Breast epithelium (tissue), 4 donors: ENCODE measurements at places on chromosomes 3 and 15. TPM values are rescaled to one million over a fixed set of nuclear protein-coding genes. Genes with fewer than 3 reads are reported as not detected.

- no peaks in the 10 kb centered on the region for H3K4me1 ChIP-seq
- H3K36me3 ChIP-seq = no peaks in the 10 kb centered on the region
- no peak overlapping the region for H3K4me3 ChIP-seq
- no peak overlapping the region for H3K27ac ChIP-seq
Measured at GRCh38 chr3:5735896-5736295, 548.4 kb downstream of the EDEM1 start.

- H3K4me1 ChIP-seq = no peaks in the 10 kb centered on the region
- no peaks in the 10 kb centered on the region for H3K27me3 ChIP-seq
- H3K4me3 ChIP-seq = no peak overlapping the region
- no peak for DNase-seq
Measured at GRCh38 chr3:4600493-4600892, 107.3 kb downstream of the ITPR1 start.

DNA sequence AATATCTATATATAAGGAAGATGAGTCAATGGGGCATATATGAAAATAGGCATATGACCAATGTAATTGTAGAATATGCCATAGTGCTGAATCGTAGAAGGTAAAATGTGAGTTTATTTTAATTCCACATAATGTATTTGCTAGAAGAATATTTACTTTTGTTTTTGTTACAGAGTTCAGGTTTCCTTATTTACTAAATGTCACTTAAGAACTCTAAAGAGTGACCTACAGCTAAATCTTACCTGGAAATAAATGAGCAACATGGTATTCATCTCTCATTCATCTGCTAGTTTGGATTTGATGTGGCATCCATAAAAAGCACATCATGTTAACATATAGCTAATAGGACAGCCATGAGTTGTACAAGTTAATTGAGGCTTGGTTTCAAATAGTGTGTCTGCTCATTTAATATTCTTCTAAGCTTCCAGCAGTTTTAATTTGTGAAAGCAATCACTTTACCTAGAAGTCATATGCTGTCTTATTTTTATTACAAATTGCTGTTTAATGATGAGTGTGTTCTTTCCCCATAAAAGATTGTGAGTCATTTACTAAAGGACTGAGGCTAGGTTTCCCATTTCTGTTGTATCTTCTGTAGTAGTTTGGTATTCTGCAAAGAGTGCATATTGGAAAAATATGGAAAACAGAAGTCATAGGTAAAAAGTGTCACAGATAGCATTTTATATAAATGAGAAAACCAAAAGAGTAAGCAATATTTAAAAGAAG lies 222.1 kb upstream of the POU1F1 start:
- H3K36me3 ChIP-seq = no peaks in the 10 kb centered on the region
- no peaks in the 10 kb centered on the region for H3K4me1 ChIP-seq
- no peak for DNase-seq
- H3K4me3 ChIP-seq = no peak overlapping the region
- H3K27ac ChIP-seq = no peak overlapping the region
- H3K27me3 ChIP-seq = no peaks in the 10 kb centered on the region

- H3K27ac ChIP-seq = no peak overlapping the region
- no peaks in the 10 kb centered on the region for H3K36me3 ChIP-seq
- H3K4me3 ChIP-seq = no peak overlapping the region
- no peak for DNase-seq
- H3K4me1 ChIP-seq = no peaks in the 10 kb centered on the region
Measured at GRCh38 chr3:178202194-178202593, 334.0 kb upstream of the KCNMB2 start.

DNA sequence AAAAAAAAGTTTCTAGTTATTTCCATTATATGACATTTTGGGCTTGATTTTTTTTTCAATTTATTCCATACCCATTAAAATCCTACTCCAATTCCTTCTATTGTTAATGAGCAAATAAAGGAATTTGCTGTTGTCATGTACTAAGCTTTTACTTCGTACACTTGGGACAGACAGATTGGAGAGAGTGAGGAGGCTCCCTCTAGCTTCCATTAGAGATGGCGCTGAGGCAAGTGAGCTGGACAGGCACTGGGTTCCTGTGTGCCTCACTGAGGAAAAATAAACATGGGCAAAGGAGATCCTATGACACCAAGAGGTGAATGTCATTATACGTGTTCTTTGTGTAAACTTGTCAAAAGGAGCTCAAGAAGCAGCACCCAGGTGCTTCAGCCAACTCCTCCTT lies 441.1 kb upstream of the MDFIC2 start:
- no peak for DNase-seq
- H3K27ac ChIP-seq = no peak overlapping the region
- H3K4me3 ChIP-seq = no peak overlapping the region
- no peaks in the 10 kb centered on the region for H3K4me1 ChIP-seq
- H3K27me3 ChIP-seq = no peaks in the 10 kb centered on the region

GRCh38 chr3:122929188-122930062 lies 98.1 kb downstream of the SEMA5B start:
- no peak overlapping the region for H3K4me3 ChIP-seq
- no peaks in the 10 kb centered on the region for H3K4me1 ChIP-seq
- H3K27me3 ChIP-seq = no peaks in the 10 kb centered on the region
- no peak overlapping the region for H3K27ac ChIP-seq
- no peaks in the 10 kb centered on the region for H3K36me3 ChIP-seq

DNA sequence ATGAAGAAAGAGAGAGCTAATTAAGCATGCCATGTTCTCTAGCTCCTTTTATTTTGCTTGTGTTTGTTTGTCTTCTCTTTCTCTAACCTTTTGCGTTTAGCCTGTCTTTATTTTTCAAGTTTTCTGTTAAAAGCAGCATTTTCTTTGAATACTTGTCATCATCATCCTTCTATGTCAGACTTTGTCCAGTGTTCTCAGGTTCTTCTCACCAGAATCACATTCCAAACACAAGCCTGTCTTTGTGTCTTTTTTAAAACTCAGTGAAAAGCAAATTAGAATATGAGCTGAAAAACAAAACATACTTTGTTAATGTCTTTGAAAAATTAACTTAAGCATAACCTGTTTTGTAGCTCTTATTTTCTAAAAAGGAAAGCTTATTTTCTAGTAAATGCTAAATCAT lies 62.4 kb downstream of the LEKR1 start:
- no peaks in the 10 kb centered on the region for H3K36me3 ChIP-seq
- H3K27me3 ChIP-seq = no peaks in the 10 kb centered on the region
- H3K4me3 ChIP-seq = no peak overlapping the region

DNA sequence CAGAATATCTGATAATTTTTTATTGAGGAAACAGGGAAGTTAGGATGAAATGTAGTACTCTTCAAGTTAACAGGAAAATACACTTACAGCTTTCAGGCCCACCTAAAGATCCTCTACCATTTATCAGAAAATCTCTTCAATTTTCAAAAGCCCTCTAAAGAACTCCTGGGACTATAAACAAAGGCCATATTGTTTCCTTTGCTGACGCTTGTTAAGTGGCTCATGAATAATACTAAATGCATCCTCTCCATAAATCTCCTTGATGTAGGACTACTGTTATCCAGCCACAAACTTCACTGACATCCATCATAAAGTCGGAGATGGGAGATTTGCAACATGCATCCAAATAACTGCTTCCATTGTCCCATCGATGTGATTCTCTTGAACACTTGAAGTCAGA lies 326.5 kb downstream of the ZIC1 start:
- H3K4me3 ChIP-seq = no peak overlapping the region
- no peak for DNase-seq
- no peaks in the 10 kb centered on the region for H3K36me3 ChIP-seq
- no peak overlapping the region for H3K27ac ChIP-seq
- H3K4me1 ChIP-seq = no peaks in the 10 kb centered on the region
- H3K27me3 ChIP-seq = no peaks in the 10 kb centered on the region

GRCh38 chr3:194206320-194206719 lies 70.4 kb downstream of the HES1 start:
- H3K4me1 ChIP-seq = no peaks in the 10 kb centered on the region
- DNase-seq = peak; percentile 51
- H3K27ac ChIP-seq = no peak overlapping the region
- no peak overlapping the region for H3K4me3 ChIP-seq
- no peaks in the 10 kb centered on the region for H3K27me3 ChIP-seq

- no peaks in the 10 kb centered on the region for H3K27me3 ChIP-seq
- no peaks in the 10 kb centered on the region for H3K36me3 ChIP-seq
- DNase-seq = peak; percentile 56
- H3K4me3 ChIP-seq = peak overlapping the region; percentile 76
- H3K27ac ChIP-seq = peak overlapping the region; percentile 99
Measured at GRCh38 chr3:113744941-113745755, 901 bp downstream of the NAA50 start.

DNA sequence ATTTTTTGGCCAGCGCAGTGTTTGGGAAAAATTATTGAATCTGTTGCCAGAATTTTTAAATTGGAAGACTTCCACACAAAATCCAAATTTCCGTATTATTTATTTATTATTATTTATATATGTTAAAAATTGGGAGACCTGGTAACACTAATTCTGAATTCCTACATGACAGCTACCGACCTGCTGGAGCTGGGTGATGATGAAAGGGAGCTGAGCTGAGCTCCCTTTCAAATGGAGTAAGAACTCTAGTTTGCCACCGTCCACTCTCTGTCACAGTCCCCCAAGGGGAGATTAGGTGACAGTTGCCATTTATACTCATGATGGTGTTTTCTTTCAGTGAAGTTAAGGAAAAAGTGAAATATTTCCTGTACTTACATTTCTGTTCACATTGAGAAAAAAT lies 1.4 kb downstream of the CRTC3 start:
- peak overlapping the region; percentile 99 for H3K27ac ChIP-seq
- no peaks in the 10 kb centered on the region for H3K4me1 ChIP-seq
- no peaks in the 10 kb centered on the region for H3K36me3 ChIP-seq
- H3K4me3 ChIP-seq = peak overlapping the region; percentile 99
- no peak for DNase-seq

DNA sequence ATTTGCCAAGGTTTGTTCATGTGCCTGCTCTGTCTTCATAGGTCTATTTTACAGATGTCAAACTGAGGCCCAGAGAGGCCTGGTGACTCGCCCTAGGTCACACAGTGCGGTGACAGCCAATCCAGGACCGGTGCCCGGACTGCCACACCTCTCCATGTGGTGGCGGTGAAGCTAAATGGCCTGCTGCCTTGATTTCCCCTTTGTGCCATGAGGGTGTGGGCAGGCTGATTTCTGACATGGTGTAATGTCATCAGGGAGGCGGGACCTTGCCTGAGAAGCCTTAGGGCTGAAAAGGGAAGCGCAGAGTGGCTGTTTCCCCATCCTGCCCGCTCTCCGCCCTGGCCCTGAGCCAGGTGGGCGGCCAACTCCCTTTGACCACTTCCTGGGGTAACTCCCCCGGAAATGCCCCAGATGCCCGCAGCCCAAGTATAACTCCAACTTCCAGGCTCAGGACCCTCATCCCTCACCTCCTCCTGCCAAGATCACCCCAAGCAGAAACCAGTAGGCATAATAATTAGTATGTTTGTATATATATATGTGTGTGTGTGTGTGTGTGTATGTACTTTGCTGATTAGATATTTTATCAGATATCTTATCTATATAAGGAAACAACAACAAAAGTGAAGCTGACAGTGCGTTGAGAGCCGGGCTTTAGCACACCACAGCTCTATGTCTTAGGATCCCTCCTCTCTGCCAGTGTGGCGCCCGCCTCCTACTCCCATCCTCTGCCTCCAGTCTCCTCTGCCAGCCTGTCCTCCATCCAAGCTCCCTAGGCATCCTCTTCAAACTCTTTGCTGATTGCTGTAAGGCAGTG lies 63.9 kb downstream of the IQSEC1 start:
- H3K27ac ChIP-seq = no peak overlapping the region
- DNase-seq = no peak
- H3K4me1 ChIP-seq = no peaks in the 10 kb centered on the region

DNA sequence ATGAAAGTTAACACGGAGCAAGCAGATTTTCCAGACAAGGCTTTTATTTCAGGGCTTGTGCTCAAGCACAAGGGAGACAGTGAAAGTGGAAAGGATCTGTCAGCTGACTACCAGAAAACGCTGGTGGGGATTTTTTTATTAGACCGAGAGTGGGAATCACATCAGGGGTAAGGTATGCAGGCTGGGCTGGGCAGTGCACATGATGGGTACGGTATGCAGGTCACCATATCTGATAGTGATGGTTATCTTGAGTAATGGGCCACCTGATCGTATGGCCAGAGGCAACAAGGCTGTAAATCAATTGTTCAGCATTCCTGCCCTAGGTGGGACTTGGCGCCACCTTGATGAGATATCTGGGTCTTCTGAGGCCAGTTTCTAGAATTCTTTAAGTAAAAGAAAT lies 36.9 kb upstream of the PIAS1 start:
- no peaks in the 10 kb centered on the region for H3K27me3 ChIP-seq
- no peak overlapping the region for H3K4me3 ChIP-seq
- H3K4me1 ChIP-seq = no peaks in the 10 kb centered on the region
- DNase-seq = no peak
- H3K27ac ChIP-seq = no peak overlapping the region

DNA sequence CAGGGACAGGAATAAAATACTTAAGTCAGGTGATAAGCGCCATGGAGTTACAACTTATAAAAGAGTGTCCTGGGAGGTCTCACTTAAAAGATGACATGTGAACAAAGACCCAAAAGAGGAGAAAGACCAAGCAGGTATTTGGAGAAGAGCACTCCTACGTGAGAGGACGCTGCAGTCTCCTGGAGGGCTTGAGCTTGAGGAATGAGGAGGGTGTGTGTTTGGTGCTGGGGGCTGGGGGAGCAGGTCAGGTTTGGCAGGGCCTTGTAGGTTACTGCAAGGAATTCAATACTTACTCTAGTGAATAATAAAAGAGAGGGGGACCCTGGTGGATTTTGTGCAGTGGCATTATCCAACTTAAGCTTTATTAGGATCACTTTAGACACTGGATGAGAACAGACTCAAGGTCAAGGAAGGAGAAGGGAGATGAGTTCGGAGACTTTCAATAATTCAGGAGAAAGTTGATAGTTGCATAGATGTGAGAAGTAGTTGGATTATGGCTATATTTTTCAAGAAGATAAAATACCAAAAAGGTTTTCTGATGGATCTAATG lies 32.4 kb downstream of the TNIK start:
- DNase-seq = no peak
- no peak overlapping the region for H3K27ac ChIP-seq
- H3K4me3 ChIP-seq = no peak overlapping the region
- no peaks in the 10 kb centered on the region for H3K36me3 ChIP-seq
- H3K4me1 ChIP-seq = no peaks in the 10 kb centered on the region

- H3K4me1 ChIP-seq = peaks cover 42% of the 10 kb centered on the region
- H3K36me3 ChIP-seq = no peaks in the 10 kb centered on the region
- peak overlapping the region; percentile 73 for H3K4me3 ChIP-seq
Measured at GRCh38 chr3:48427630-48427962, 2.3 kb downstream of the PLXNB1 start.

- no peak for DNase-seq
- no peak overlapping the region for H3K4me3 ChIP-seq
- H3K36me3 ChIP-seq = no peaks in the 10 kb centered on the region
- no peak overlapping the region for H3K27ac ChIP-seq
- H3K4me1 ChIP-seq = no peaks in the 10 kb centered on the region
Measured at GRCh38 chr15:37903919-37904625, 30.4 kb upstream of the TMCO5A start.

GRCh38 chr3:174097686-174098085 lies 700.1 kb downstream of the NLGN1 start:
- H3K4me1 ChIP-seq = no peaks in the 10 kb centered on the region
- no peak overlapping the region for H3K27ac ChIP-seq
- H3K4me3 ChIP-seq = no peak overlapping the region
- DNase-seq = no peak
- H3K27me3 ChIP-seq = no peaks in the 10 kb centered on the region

Gene FAM98B
- 12.0 TPM for total RNA-seq

Gene VGLL3
- 17.9 TPM for total RNA-seq

Gene AHSG
- not detected for total RNA-seq

Gene GATM
- 31.5 TPM for total RNA-seq

Gene GRAMD1C
- 49.8 TPM for total RNA-seq

Gene IL17RD
- 31.8 TPM for total RNA-seq
